Uterus (tissue), 4 donors: ENCODE measurements at places on chromosomes 3 and 15. TPM values are rescaled to one million over a fixed set of nuclear protein-coding genes. Genes with fewer than 3 reads are reported as not detected.
A peak's percentile ranks its signal among the peaks of the same experiment; 100 is the strongest.

DNA sequence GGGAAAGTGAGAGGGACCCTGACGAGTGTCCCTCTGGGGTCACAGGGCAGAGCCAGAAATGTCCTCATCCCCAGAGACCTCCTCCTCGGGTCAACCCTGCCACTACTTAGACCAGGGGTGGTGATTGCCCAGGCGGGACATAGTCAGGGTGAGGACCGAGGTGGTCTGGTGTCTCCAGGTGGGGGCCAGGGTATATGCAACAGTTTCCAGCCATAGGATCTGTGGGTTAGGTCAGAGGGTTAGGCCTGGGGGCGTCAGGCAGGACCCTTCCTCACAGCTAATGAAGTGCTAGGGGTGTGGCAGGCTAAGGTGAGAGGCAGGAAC, 22.3 kb upstream of the FBLN2 start:
- no peak for DNase-seq

- no peak for DNase-seq
These were observed 50.7 kb upstream of the FOXB1 start for GRCh38 chr15:59953392-59953883.

GRCh38 chr3:28301688-28302087, 46.8 kb upstream of the ZCWPW2 start:
- no peak for DNase-seq

- no peak for DNase-seq
These were observed 241.9 kb downstream of the IL20RB start for GRCh38 chr3:137199678-137200077.

DNA sequence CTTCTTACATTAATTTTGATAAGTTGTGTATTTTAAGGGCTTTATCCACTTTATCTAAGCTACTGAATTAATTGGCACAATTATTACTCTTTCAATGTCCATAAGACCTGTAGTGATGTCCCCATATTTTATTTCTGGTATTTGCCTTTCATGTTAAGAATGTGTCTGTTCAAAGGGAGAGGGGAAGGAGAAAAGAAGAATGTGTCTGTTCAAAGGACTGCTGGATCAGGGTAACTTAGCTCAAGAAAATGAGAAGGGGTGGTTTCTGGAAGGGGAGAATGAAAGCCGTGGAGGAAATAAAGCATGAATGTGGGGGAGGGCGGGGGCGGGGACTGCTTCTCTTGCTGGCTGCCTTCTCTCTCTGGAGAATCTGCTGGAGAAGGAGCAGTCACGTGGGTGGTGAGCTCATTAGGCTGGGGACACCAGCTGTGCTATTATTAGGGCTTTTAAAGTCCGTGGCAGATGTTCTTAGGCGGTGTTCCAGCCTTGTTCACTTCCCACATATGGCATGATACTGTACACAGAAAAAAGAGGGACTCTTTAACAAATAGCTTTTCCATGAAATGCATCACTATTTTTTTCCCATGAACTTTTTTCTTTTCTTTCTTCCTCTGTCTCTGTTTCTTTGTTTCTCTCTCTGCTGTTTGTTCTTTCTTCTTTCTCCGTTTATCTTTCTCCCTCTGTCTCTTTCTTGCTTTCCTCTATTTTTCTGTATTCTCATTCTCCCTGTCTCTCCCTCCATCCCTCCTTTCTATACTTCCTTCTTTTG, 63.7 kb upstream of the ULK4 start:
- peak; percentile 97 for DNase-seq

DNA sequence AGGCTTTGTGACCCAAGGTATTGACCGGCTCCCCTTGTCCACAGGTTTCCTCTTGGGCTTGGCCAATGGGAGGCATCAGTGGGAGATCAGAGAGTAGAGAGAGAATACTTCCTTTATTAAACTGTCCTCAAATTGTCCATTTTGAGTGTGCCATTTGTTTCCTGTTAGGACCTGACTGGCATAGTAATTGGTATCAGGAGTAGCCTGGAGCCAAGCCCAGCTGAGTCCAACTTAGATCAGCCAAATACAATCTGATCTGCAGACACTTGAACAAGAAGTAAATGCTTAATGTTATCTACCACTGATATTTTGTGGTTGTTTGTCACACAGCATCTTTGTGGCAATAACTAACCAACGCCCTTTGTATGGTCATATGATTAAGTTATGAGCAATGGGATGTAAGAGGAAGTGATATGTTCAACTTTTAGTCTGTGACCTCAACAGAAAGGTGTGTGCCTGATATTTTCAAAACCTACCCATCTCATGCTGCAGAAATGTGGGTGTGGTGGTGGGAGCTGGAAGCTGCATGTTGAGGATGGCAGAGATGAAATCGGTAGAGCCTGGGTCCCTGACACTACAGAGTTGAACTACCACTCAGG, 13.3 kb downstream of the MYD88 start:
- DNase-seq = no peak

- no peak for DNase-seq
These were observed 23.5 kb downstream of the PFN2 start for GRCh38 chr3:149947231-149947630.

GRCh38 chr3:15284121-15284889, 48.1 kb downstream of the SH3BP5 start:
- no peak for DNase-seq

GRCh38 chr15:70050441-70050840, 47.3 kb downstream of the TLE3 start:
- DNase-seq = peak; percentile 6

DNA sequence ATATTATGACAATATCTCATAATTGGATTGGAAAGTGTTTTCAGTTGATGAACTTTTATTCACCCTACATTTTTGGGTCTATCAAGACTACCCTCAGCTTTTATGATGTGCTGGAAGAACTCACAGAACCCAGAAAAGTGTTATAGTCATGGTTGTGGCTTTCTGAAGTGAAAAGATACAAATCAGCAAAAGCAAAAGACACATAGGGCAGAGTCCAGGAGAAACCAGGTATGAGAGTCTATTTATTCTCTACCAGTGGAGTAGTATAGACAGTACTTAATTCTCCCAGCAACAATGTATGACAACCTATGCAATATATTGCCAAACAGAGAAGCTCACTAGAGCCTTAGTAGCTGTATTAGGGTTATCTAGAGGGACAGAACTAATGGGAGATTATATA, 280.4 kb upstream of the TTC14 start:
- no peak for DNase-seq

DNA sequence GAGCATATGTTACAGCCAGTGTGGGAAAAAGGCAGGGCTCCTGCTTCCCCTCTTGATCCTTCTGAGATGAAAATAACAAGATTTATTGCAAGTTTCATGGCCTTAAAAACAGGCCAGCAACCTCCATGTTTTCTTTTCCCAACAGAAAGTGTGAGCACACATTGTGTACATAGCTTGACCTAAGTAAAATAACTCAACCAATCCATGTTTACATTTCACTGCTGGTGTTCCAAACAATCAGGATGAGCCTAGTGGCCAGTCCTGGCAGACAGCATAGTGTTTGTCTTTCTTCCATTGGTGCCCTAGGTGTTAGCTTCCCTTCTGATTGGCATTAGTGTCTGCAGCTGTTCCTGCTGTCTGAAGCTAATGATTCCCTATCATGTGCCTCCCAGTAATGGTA, 847.7 kb downstream of the EPHA3 start:
- DNase-seq = no peak

DNA sequence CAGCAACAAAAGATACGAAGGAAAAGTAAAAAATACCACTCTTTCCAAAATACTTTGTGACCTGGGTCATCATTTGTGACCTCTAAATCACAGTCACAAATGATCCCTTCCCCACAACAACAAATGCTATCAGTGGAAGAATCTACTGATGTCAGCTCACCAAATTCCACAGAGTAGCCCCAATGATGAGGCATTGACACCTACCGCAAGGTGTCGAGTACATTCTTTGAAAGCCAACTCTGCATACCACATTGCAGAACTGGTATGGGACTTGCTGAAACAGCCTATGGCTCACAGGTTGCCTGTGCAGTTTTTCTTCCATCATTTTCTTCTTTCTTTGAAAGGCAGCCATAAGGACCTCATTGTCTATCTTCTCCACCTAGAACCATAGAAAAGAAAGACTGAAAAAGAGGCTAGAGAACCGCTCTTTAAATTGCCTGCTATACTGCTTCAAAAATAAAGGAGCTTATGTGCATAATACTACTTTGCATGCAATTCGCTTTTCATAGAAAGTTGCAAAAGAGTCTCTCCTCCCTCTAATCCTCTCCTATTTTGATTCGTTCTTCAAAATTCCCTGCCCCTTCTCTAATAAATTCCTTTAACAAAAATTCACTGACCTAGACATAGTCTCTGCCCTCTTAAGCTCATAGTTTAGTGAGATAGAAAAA, 21.4 kb upstream of the KPNA1 start:
- no peak for DNase-seq

GRCh38 chr3:14001136-14001535, 121.3 kb upstream of the WNT7A start:
- no peak for DNase-seq

GRCh38 chr15:41975669-41976068, 3.3 kb upstream of the EHD4 start:
- DNase-seq = no peak

- peak; percentile 39 for DNase-seq
These were observed 1.3 kb downstream of the VGLL3 start for GRCh38 chr3:86989611-86990010.

- DNase-seq = no peak
These were observed 58.7 kb downstream of the CD200 start for GRCh38 chr3:112391648-112392047.

DNA sequence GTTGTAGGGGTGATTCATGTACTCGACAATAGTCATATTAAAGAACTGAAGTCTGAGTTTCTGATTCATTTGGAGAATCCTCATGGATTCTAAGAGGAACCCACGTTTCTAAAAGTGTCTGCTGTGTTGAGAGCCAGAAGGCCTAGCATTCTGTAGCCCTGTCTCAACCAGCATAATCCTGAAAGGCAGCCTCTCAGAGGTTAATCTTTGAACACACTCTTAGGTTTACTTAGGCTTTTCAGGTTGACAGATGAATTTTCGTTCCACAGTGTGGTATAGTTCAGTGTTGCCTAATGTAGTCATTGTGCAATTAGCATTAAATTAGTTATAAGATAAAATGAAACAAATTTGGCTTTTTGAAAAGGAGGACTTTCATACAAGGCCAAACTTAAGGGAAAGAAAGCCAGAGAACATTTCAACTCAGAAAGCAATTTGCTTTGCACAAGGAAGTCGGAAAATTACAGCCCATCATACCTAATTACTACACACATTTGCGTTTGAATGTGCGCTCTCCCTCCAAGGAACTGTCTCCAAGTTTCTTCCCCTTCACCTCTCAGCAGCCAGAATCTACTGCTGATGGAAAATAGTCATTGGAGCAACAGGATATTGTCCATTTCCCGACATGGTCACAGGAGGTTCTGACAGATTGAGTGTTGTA, 42.0 kb downstream of the AGBL1 start:
- no peak for DNase-seq

DNA sequence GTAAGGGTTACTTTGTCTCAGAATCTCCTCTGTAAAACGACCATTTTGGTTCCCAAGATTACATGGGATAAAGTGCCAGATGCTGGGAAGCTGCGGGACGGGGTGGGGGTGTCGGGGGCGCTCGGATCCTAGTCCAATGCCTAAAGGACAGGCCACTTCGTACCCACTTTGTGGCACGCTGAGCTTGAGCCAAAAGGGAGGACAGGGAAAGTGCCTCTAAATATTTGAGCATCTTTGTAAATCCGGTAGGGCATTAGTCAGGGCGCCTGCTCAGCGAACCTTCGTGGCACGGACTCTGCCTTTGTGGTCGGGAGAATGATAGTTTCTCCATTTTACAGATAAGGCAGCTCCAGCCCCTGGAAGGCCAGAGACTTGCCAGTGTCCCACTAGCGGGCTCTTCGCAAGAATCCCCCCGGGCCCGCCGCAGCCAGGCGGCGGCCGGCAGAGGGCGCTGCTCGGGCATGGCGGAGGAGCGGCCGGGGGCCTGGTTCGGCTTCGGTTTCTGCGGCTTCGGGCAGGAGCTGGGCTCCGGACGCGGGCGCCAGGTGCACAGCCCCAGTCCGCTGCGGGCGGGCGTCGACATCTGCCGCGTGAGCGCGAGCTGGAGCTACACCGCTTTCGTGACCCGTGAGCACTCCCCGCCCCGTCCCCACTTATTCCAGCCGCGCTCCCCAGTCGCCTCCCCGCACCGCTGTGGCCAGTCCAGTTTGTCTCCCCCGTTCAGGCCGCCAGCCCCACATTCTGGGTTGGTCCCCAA, 1.8 kb downstream of the RCCD1 start:
- DNase-seq = peak; percentile 82

- no peak for DNase-seq
These were observed 9.7 kb upstream of the GNB5 start for GRCh38 chr15:52200831-52201365.

DNA sequence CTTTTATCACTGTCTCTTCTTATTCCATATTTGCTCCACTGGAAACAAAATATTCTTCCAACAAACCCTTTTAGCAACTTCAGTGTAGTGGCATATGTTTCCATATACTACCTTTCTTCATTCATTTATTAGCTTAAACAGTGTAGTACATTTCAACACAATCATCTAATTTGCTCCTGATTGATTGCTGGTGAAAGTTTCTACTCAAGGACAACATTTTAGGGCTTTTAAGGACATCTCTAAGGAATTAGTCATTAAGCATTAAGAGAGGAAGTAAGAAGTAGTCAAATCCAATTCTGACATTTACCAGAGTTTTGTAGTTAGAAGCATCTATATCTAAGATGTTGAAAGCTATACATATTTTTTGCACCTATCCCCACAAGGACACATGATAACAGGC, 55.8 kb downstream of the RSRC1 start:
- DNase-seq = no peak

- DNase-seq = no peak
These were observed 69.3 kb downstream of the CHRD start for GRCh38 chr3:184449161-184449515.

GRCh38 chr15:40040293-40040635, 1.3 kb upstream of the SRP14 start:
- DNase-seq = no peak

The CCDC9B gene
- total RNA-seq = 43.8 TPM

The KCNMB2 gene
- total RNA-seq = 0.29 TPM

The CASR gene
- not detected for total RNA-seq

The MOBP gene
- not detected for total RNA-seq

The MAGI1 gene
- total RNA-seq = 36.6 TPM

The CD86 gene
- total RNA-seq = 4.3 TPM

The PCOLCE2 gene
- total RNA-seq = 7.7 TPM

The CCK gene
- total RNA-seq = not detected

The FEZF2 gene
- total RNA-seq = not detected

The EPHA3 gene
- 22.3 TPM for total RNA-seq

The UBR1 gene
- 30.9 TPM for total RNA-seq

The ITIH3 gene
- total RNA-seq = 1.3 TPM

The DUOXA2 gene
- not detected for total RNA-seq
